Esophagus squamous epithelium (tissue), 5 donors: ENCODE measurements at places on chromosomes 4 and X.

- DNase-seq, result no peak
Measured at GRCh38 chr4:179110816-179111215, 1668.6 kb upstream of the AGA start.

GRCh38 chr4:26723216-26723615 is 137.4 kb upstream of the STIM2 start:
- DNase-seq, result no peak

DNA sequence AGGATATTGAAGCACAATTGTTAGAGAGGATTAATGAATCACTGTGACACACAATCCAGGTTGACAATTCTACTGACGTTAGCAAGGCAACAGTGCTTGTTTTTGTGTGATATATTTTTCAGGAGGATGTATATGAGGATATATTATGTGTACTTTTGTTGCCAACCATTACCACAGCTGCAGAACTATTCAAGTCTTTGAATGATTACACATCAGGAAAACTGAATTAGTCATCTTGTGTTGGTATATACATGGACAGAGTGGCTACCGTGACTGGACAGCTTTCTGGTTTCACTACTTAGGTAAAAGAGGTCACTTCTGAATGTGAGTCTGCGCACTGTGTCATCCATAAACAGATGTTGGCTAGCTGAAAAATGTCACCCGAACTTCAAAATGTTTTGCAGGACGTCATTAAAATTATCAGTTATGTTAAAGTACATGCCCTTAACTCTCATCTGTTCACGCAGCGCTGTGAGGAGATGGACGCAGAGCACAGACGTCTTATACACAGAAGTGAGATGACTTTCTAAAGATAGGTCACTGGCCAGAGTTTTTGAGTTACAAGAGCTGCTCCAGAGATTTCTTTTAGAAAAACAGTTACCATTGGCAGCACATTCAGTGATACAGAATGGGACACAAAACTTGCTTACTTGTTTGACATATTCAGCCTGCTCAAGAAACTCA is 69.0 kb downstream of the MRPL1 start:
- DNase-seq, result no peak

DNA sequence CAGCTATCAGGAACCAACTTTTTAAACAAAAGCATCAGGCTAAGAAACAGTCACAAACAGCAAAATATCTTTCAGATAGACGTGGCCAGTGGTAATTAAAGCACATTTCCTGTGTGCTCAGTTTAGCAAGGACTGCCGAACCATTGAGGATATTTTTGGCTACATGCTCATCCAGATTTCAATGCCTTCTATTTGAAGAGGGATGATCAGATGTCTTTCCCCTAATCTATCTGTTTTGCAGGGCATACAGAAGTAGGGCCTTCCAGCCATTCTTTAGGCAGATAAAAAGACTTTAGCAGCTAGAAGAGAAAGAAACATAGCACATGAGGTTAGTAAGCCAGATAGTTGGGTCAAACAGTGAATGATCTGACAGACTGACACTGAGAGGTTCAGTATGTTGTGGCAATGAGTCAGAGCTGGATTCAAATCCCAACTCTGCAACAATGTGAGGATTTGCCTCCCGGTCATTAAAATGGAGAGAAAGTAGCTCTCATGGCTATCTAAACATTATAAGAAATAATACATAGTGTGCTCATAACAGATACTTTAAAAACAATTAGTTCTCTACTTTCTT is 100.0 kb upstream of the PRKG2 start:
- no peak for DNase-seq

GRCh38 chr4:14864365-14865030 is 137.8 kb upstream of the CPEB2 start:
- no peak for DNase-seq

- no peak for DNase-seq
Measured at GRCh38 chr4:40515398-40516293, 114.0 kb downstream of the RBM47 start.

GRCh38 chr4:26074712-26075430 is 160.9 kb downstream of the SMIM20 start:
- no peak for DNase-seq

DNA sequence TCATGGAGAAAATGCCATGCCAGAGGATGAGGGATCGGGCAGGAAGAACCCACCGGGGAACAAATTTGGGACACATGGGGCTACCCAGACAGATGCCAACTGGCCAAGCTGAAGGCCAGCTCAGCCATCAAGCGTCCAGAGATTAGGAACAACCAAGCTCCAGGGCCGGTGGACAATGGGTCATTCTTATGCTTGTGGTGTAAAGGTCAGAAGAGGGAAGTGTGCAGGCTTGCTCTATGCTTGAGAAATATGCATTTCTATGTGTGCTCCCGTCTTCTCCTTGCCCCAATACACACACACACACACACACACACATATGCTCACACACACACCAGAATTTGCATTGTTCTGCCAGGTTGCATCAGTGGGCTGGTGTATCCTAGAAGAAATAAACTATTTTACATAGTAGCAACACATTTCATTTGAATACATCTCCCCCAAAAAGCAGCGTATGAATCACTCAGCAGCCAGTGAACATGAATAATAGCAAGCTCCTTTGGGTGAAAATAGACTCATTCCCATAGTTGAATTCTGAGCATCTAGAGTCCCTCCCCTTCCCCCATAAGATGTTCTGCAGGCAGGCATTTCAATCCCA is 201.9 kb upstream of the PPARGC1A start:
- DNase-seq, result no peak

GRCh38 chr4:102518703-102519131 is 17.6 kb downstream of the NFKB1 start:
- DNase-seq, result no peak

GRCh38 chrX:94600077-94600476 is 926.1 kb downstream of the FAM133A start:
- no peak for DNase-seq

DNA sequence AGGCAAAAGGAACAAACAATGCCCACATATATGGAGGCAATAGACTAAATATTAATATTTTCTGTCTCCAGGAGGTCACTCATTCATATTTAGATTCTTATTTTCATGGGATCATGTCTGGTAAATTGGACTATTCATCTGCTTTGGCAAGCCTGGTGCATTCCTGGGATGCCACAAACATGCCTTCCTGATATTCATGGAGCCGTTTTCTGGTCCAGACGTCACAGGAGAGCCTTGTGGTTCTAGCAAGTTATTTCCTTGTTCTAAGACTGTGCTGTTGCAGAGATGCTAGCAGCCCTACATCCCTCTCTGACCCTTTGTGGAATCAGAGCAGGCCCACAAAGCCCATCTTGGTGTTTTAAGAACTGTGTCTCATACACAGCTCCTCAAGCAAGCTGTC is 16.1 kb upstream of the EXOSC9 start:
- DNase-seq, result no peak

DNA sequence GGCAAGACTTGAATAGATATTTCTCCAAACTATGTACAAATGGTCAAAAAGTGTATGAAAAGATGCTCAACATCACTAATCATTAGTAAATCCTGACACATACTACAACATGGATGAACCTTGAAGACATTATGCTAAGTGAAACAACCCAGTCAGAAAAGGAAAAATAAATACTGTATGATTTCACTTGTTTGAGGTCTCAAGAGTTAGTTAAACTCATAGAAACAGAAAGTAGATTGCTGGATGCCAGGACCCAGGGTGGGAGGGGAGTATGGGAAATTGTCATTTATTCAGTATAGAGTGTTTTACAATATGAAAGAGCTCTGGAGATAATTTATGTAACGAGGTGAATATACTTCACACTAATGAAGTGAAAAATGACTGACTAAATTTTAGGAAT is 32.4 kb downstream of the PRMT9 start:
- no peak for DNase-seq

GRCh38 chrX:131854581-131854980 is 168.5 kb upstream of the STK26 start:
- no peak for DNase-seq

DNA sequence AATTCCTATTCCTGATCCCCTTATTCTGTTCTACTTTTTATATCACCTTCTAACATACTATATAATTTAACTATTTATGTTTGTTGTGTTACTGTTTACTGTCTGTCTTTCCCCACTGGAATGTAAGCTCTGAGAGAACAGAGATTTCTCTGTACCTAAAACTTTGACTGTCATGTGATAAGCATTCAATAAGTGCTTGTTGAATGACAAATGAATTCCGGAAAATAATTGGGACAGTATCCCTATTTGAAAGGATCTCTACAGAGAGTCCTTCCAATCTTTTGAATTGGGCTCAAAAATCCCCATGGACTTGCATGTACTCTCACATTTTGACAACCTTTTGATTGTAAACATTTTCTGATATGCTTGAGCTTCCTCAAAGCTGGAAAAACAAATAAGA is 1.6 kb upstream of the MMGT1 start:
- DNase-seq, result no peak

DNA sequence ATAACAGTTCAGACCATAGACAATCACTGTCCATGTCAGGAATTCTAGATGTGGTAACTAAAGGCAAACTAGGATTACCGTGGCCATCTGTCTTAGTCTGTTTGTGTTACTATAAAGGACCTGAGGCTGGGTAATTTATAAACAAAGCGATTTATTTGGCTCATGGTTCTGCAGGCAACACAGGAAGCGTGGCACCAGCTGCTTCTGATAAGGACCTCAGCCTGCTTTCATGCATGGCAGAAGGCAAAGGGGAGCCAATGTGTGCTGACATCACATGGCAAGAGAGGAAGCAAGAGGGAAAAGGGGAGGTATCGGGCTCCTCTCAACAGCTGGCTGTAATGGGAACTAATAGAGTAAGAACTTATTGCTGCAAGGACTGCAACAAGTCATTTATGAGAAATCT is 376.7 kb downstream of the GPM6A start:
- no peak for DNase-seq

GRCh38 chrX:41445781-41446358 is 1.3 kb upstream of the NYX start:
- DNase-seq, result no peak

DNA sequence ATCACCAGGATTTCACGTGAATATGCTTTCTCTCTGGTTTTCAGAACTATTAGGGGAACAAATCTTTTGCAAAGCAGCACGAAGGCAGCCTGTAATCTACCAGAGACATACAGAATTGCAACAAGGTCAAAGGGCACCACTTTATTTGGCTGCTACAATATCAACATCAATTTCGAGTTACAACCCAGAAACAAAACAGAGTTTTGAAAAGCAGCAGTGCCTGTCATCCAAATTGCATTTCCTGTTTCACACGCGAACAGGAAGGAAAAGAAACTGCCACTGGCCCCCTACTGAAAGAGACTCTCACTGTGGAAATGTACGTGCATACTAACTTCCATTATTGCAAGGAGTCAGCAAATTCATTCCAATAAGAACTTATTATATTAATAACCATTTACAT is 17.1 kb upstream of the C1QTNF7 start:
- no peak for DNase-seq

DNA sequence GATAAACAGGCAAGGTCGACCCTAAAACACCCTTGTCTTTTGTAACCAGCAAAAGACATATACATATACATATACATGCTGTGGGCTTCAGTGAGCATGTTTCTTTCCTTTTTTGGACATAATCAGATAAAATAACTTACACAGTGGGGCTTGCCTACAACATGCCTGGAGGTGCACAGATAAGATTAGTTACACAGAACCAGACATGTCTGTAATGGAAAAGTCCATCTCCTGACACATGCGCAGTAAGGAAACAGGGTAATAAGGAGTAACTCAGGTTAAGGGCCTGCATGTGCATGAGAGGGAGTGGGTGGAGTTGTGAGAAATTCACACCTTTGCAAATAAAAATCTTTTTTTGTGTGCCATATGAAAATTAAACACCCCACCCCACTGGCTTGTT is 3.4 kb downstream of the UGT2A1 start:
- no peak for DNase-seq

GRCh38 chrX:153400146-153401132 is 711 bp downstream of the PNMA6E start:
- no peak for DNase-seq

- DNase-seq, result no peak
Measured at GRCh38 chrX:134764202-134764785, 106.0 kb upstream of the PLAC1 start.

DNA sequence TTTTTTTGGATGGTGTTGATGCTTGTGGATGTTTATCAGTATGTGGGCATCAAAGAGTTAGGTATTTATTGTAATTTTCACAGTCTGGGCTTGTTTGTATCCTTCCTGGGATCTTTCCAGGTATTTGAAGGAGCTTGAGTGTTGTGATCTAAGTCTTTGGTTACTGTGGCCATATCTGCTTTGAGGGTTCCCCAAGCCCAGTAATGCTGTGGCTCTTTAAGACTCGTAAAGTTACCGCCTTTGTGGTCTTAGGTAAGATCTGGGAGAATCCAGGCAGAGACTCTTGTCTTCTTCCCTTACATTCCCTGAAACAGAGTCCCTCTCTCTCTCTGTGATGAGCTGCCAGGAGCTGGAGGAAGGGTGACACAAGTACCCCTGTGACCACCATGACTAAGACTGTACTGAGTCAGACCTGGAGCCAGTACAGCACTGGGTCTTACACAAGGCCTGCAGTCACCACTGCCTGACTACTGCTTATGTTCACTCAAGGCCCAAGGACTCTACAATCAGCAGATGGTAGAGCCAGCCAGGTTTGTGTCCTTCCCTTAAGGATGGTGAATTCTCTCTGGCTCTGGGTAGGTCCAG is 62.2 kb downstream of the FMR1NB start:
- DNase-seq, result no peak

GRCh38 chr4:117770269-117771102 is 263.8 kb upstream of the NDST3 start:
- DNase-seq, result no peak

GRCh38 chr4:172721659-172722058 is 447.0 kb upstream of the GALNT7 start:
- DNase-seq, result no peak

DNA sequence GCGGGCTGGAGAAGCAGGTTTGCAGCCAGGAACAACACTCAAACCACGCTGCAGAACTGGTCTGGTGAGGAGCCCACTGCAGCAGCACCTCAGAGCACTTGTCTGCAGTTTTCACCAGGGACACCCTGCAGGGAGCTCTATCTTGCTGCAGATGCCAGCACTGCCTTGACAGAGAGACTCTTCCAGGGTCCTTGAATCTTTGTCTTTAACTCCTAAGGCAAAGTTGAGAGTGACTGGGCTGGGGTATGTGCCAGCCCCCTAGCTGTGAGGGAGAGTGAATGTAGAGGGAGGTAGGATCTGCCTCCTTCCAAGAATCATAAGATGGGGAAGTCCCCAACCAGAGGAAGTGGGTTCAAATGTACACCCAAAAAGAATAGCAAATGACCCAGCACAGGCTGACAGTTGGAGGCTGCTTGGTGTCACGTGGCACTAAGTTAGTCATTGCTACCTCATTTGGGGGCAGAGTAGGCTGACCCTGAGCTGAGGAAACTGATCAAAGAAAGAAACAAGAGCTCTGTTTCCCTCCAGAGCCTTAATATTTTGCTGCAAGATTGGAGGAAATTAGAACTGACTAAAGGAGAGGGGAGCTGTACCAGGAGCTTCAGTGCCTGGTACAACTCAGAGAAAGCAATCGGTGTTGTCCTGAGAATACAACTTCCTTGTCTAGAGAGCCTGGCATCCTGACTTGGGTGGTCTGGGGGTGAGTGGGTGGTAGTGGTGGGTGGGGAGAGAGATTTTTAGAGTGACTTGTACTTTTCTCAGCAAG is 28.2 kb upstream of the HUWE1 start:
- no peak for DNase-seq

- no peak for DNase-seq
Measured at GRCh38 chr4:76765473-76766183, 132.3 kb downstream of the SOWAHB start.

- DNase-seq, result no peak
Measured at GRCh38 chr4:105598787-105599186, 46.4 kb downstream of the ARHGEF38 start.

GRCh38 chrX:1185561-1185960 is 26.9 kb downstream of the CRLF2 start:
- DNase-seq, result no peak
